Midbrain (tissue), 1 donor: ENCODE measurements at places on chromosomes 1 and 21.

- DNase-seq, result no peak
Observed at GRCh38 chr1:187938092-187938491, 1109.3 kb downstream of the PLA2G4A start.

- DNase-seq, result peak; percentile 27
Observed at GRCh38 chr1:6475381-6476133, 9.6 kb upstream of the TNFRSF25 start.

DNA sequence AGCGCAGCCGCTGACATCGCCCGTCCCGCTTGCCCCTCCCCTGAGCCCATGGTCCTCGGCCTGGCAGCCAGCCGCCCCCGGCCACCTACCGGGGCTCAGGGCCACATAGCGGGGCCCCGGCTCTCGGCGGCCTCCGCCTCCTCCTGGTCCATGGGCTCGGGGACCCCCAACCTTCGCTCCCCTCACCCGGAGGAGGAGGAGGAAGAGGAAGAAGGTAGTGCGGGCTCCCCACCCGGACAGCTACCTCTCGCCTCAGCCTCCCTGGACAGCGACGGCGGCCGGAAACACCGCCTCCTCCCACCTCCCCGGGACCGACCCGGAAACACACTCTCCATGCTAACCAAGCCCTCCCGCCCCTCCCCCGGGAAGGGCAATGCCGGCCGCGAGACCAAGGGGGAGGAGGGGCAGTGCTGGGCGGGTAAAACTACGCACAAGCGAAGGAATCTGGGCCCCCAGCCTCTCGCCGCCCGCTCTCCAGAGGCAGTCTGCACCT lies at the start of gene KIAA0319L:
KIAA0319L (minus strand) TSS at position 286 of the 493 bp plus-strand sequence. CDS start 2,912 bp downstream, outside the sequence.
- peak; percentile 95 for DNase-seq

GRCh38 chr1:43442756-43443155 lies 11.0 kb downstream of the HYI start:
- no peak for DNase-seq

GRCh38 chr1:29532285-29532684 lies 296.0 kb downstream of the PTPRU start:
- no peak for DNase-seq

GRCh38 chr1:54010415-54011117 lies 7.4 kb downstream of the LDLRAD1 start:
- DNase-seq, result no peak

- DNase-seq, result peak; percentile 49
Observed at GRCh38 chr1:6727535-6727934, 25.9 kb upstream of the DNAJC11 start.

GRCh38 chr1:51214615-51215131 lies 21.4 kb upstream of the RNF11 start:
- DNase-seq, result no peak

- DNase-seq, result peak; percentile 56
Observed at GRCh38 chr1:151326619-151327222, 495 bp downstream of the PI4KB start.

DNA sequence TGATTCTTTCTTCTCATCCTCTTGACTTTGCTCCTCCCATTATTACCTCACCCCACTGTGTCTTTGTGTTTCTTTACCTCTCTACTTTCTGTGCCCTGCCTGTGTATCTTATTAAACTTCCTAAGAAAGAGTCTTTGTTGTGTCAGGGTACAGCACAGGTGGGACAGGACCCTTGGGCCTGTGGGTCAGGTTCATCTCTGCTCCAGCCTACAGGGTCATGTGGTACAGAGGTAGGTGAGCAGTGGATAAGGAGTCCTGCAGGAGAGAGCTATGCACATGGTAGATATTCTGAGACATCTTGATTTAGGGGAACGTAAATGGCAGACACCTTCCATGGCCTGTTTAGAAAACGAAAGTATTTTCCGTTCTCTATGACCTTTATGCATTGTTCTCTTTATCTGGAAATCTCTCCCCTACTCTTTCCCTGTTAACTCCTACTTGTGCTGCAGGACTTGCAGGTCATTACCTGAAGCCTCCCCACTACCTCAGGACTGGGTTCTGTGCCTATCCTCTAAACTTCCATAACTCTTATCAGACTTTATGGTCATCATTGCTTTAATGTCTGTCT lies 9.9 kb downstream of the GIPC2 start:
- DNase-seq, result no peak

- peak; percentile 34 for DNase-seq
Observed at GRCh38 chr1:145960468-145961108, 2.8 kb upstream of the LIX1L start.

DNA sequence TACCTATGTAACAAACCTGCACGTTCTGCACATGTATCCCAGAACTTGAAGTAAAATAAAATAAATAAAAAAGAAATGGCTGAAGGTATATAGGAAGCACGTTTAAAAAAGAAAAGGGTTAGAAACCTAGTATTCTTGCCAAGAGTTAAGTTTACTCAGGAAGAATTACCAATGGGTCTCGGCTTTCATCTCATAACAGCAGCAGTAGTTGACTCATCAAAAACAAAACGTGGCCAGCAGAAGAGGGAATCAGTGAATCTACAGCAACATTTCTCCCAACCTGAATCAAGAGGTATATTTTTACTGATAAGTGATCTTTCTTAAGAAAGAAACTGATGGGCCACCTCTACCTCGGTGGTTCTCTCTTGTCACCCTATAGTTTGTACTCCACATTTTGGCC lies 340.3 kb downstream of the BRINP2 start:
- no peak for DNase-seq

DNA sequence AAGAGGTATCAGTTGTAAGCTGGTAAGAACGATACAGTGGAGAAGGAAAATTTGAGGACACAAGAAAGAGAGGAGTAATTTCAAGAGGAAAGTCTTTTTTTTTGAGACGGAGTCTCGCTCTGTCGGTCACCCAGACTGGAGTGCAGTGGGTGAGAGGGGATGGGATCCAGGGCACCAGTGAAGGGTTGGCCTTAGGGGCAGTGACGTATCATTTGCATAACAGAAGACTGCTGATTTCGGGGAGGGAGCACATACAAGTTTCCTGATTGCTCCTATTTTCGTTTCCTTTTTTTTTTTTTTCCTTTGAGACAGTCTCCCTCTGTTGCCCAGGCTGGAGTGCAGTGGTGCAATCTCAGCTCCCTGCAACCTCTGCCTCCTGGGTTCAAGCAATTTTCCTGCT lies 4.2 kb downstream of the S100A13 start:
- no peak for DNase-seq

- DNase-seq, result peak; percentile 74
Observed at GRCh38 chr1:173429471-173430402, 47.4 kb upstream of the PRDX6 start.

- DNase-seq, result no peak
Observed at GRCh38 chr1:62285984-62286785, 33.0 kb downstream of the KANK4 start.

DNA sequence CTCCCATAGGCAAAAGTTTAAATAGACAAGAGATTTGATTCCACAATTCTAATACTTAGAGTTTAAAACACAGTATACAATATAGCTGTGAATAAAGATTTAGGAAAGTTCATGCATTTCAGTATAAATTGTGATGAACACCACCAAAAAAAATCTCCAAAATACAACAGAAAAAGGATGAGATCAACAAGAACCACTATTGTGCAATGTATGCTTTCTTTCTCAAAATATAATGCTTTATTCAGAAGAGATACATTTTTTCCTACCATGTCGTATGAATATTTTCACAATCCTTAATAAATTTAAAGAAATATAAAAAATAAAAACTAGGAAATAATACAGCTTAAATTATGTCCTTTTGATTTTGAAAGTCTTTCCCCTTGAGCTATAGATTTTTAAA lies 1309.2 kb downstream of the MRPL39 start:
- no peak for DNase-seq

GRCh38 chr1:19661721-19662228 lies 2.9 kb upstream of the HTR6 start:
- DNase-seq, result peak; percentile 30

DNA sequence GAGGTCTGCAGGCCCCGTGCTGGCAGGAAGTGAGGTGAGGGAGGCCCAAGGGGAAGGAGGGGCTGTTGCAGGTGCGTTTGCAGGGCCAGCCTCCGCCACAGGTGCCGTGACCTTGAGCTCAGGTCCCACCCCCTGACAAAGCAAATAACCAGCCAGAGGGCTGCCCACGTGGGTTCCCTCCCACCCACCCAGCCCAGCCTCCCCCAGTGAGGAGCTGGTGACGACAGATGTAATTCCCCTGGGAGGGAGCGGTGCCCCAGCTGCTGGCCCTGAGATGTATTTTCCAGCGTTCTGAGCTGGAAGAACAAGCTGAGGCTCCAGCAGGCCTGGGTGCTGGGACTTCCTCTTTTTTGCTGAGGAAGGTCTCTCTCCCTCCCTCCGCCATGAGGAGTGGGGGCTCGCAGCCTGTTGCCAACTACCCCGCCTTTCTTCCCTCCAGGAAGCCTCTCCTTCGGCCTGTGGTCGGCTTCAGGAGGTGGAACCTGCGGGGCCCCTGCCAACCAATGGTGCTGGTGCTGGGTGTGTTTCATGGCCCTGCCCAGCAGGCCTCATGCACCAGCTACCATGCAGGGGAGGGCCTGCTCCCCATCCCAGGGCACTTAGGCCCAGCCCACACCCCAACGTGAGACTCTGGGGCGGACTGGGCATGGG lies 153.2 kb downstream of the PRDM16 start:
- no peak for DNase-seq

DNA sequence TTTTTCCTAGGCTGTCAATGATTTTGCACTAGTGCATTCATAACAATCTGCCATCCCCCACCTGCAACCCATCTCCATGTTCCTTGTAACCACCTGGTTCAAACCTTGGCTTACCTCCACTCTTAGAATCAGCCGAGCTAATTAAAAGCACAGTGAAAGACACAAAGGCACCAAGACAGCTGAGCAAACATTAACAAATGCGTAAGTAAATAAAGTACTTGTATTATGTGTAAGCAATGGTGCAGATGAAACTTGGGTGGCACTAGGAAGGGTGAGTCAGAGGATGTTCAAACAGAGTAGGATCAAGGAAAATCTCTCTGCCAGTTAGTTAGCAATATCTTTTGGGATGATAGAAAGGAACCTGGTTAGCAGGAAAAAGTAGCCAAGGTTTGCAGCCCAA lies 5.1 kb upstream of the FOXJ3 start:
- DNase-seq, result no peak

- no peak for DNase-seq
Observed at GRCh38 chr1:7972285-7972684, 10.8 kb downstream of the PARK7 start.

DNA sequence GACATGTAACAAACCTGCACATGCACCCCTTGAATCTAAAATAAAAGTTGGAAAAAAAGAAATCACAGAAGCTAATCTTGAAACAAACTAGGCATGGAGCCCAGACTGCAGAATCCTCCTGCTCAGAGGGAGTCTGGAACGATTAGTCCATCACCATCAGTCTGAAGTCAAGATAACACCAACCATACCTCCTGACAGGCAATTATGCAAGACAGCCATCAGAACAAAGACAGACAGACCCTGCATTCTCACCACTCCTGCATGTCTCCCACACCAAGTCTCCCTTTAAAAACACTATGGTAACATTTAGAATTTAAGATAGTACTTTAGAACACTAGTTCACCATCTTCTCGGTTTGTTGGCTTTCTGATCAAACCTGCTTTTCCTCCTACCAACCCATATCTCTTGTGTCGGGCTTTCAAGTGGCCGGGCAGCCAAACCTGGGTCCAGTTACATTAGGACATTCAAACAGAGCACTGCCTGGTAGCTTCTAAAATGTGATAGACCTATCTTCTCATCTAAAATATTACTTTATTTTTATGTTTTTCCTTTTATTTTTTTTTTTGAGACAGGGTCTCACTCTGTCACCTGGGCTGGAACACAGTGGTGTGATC lies 10.1 kb downstream of the YARS1 start:
- no peak for DNase-seq

DNA sequence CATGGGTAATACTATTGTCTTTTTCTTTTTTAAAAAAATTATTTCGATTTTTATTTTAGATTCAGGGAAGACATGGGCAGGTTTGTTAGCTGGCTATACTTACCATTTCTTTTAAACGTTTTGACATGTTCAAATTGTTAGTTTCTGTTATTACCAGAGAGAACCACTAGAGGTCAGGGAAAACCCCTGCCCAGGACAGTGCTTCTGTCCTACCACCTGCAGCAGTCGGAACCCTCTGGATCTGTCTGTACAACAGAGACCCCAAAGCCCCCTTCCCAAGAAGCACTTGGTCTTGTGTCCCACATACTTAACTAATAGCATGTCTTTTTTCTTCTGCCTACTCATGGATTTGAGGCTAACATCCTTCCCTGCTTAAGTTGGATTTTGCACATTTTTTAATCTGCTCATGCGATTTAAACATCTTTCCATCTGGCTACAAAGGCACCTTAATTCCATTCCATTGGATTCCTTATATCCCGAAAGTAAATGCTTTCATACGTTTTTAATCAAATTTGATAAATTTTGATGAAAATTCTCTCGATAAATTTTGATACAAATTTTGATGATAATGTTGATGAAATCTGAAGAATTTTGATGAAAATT lies 10.0 kb upstream of the C1orf115 start:
- peak; percentile 5 for DNase-seq

GRCh38 chr1:88890791-88891317 lies 513 bp downstream of the GTF2B start:
- peak; percentile 54 for DNase-seq

- no peak for DNase-seq
Observed at GRCh38 chr1:13667691-13668090, 32.3 kb upstream of the PRDM2 start.

DNA sequence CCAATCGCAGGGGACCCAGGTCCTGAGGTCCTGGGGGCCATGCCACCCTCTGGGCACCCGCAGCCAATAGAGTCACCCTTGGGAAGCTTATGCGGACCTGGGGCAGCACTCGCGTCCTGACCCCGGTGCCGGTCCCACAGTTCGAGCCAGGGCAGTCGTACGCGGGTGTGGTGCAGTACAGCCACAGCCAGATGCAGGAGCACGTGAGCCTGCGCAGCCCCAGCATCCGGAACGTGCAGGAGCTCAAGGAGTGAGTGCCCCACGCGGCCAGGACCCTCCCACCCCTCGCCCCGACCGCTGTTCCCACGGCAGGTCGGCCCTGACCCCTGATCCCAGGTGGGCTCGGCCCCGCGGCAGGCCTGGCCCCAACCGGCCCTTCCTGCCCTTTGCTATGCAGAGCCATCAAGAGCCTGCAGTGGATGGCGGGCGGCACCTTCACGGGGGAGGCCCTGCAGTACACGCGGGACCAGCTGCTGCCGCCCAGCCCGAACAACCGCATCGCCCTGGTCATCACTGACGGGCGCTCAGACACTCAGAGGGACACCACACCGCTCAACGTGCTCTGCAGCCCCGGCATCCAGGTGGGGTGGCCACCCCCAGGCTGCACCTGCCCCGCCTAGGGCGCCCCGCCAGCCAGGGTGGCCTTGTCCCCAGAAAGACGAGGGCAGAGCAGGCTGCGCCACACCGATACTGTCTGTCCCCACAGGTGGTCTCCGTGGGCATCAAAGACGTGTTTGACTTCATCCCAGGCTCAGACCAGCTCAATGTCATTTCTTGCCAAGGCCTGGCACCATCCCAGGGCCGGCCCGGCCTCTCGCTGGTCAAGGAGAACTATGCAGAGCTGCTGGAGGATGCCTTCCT lies 20.5 kb downstream of the COL6A1 start:
- no peak for DNase-seq
